RPMI7951 (cell line): ENCODE measurements at places on chromosomes 2 and 18.

- no peak for DNase-seq
Observed at GRCh38 chr18:36074435-36074834, 7.1 kb upstream of the RPRD1A start.

DNA sequence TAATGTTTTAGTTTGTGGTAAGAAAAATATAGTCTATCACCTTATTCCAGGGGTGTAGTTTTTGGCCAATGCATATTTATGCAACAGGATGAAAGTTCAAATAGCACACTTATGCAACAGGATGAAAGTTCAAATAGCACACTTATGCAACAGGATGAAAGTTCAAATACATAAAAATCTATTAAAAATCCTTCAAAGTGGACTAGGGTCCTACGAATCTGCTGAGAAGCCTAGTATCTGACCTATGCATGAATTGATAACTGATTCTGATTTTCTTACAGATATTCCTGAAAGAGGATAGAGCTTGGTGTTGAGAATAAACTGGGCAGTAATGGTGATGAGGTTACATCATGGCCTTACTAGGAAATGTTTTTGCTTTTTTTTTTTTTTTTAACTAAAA lies 2.8 kb downstream of the PECR start:
- DNase-seq: no peak

DNA sequence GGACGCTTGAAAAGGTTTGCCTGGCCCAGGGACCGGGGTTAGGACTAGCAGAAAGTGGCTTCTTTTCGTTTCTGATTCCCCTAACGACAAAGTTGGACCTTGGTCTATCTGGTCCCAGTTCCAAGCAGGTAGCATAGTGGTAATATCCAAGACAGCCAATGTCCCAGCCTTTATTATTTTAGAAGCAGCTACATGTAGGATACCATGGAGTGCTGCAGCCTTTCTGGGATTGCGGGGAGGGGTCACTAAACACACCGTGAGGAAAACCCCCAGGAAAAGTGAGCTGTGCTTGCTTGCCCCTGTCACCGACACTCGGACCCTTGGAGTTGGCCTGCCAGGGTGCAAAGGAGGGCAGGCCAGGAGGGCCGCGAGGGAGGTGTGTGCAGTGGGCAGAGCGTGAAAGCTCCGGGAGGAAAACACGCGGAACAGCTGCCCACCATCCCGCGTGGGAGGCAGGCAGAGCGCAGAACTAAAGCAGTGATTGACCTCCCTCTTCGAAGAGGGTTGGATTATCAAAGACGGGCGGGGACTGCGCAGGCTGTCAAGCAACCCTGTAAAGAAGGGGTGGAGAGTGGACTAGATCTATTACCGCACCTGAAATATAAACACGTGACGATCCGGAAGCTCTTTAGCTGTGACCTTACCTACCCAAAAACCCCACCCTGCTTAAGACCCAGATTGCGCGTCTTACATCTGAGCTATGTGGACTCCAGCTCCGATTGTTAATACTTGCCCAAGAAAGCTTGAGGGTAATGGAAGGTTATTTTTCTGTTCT lies 624 bp upstream of the MAP4K3 start:
- DNase-seq: peak; percentile 40

- DNase-seq: no peak
Observed at GRCh38 chr2:97998431-97999005, 2.8 kb upstream of the TMEM131 start.

DNA sequence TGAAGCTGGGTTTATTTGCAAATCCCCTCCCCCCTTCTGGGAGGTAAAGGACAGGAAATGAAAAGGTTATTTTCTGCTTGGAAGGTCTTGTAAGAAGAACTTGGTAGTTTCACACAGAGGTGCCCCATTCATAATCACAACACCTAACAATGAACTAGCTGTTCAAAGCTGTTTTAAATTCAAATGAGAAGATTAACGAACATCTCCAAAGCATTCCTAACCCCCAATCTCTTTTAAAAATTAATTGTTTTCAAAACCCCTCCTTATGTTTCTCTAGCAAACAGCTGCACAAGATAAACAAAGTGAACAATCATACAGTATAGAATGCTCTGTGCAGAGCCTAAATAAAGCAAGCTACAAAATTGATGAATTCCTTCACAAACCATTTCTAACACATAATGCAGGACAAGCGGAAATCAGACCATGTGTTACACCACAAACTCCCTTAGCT lies 271.4 kb downstream of the SATB2 start:
- no peak for DNase-seq
